NCI-H2029 (cell line): ENCODE measurements at places on chromosomes 16 and 17.

- peak; percentile 18 for DNase-seq
Observed at GRCh38 chr16:66408163-66409048, 18.7 kb upstream of the BEAN1 start.

- no peak for DNase-seq
Observed at GRCh38 chr16:65213866-65214595, 92.2 kb upstream of the CDH11 start.

DNA sequence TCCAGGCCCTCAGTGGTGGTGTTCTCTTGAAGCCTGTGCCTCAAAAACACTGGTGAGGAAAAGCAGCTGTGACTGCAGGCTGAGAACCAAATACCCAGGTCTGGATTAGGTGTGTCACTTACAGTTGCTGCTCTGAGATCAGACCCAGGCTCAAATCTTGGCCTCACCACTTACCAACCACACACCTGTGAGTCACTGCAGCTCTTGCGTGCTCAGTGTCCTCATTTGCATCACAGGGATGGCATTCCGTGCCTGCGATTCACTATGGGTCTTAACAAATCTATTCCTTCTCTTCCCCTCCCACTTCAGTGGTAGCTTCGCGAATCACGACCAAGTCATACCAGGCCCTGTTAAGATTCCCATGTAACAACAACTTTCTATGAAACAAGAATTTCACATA is 233.4 kb upstream of the HSBP1 start:
- DNase-seq: no peak

DNA sequence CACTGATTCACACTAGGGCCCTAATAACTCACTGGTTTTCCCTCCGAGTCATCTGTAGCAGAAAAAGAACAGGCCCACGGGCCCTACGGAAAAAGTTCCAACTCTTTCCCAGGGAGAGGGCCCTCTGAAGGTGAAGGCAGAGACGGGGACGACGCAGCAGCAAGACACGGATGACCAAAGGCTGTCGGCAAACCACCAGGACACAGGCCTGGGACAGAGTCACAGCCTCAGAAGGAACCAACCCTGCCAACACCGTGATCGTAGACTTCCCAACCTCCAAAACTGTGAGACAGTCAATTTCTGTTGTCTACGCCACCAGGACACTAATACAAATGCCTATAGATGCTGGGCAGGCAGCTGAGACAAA is 5.2 kb upstream of the SPHK1 start:
- DNase-seq: no peak
